Activated CD4-positive, alpha-beta T cell treated with anti-CD3 and anti-CD28 coated beads, Interleukin-2, amount 50 U/mL, for 1 hour (primary cell): ENCODE measurements at places on chromosomes 2 and 18.
A peak's percentile ranks its signal among the peaks of the same experiment; 100 is the strongest.

- no peak for DNase-seq
Observed at GRCh38 chr18:3458378-3458777, 8.4 kb downstream of the TGIF1 start.

GRCh38 chr2:61158356-61158955 lies 3.5 kb upstream of the C2orf74 start:
- DNase-seq = no peak

DNA sequence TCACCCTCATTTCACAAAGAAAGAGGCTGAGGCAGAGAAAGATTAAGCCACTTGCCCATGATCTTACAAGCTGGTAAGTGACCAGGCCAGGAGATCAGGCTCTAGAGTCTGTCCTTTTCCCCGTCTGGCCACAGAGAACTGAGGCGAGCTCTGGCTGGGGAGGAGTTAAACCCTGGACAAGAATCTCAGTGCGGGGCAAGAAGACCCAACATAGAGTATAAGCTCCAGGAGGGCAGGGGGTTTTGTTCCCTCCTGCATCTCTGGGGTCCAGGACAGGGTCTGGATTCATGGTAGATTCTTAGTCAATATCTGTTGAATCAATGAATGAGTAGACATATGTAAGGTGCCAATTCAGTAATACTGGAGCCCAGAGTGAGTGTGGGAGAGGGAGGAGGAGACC lies 12.9 kb upstream of the INPP5D start:
- DNase-seq = no peak

DNA sequence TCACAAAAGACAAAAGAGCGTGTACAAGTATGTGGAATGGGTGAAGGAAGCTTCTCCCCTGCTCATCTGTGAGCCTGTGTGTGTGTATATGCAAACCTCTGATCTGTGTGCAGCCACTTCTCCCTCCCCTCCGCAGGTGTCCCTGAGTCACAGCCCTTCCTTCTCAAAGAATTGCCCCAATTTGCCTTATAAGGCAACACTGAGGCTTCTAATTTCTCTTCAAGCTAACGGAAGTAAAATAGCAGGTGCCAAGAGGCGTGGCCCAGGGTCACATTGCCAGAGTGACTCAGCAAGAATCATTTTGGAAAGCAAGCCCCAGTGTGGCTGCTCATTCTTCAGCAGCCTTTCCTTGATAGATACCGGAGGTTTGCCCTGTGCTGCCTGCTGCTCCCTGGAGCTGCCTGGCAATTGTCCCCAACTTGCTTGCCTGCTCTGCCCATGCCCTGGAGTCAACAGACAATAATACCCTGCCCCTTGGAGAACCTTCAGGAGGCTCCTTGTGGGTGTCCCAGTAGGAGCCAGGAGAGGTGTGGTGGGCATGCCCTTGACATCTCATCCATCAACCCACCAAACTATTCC lies 37.3 kb upstream of the BMP10 start:
- DNase-seq = peak; percentile 77

DNA sequence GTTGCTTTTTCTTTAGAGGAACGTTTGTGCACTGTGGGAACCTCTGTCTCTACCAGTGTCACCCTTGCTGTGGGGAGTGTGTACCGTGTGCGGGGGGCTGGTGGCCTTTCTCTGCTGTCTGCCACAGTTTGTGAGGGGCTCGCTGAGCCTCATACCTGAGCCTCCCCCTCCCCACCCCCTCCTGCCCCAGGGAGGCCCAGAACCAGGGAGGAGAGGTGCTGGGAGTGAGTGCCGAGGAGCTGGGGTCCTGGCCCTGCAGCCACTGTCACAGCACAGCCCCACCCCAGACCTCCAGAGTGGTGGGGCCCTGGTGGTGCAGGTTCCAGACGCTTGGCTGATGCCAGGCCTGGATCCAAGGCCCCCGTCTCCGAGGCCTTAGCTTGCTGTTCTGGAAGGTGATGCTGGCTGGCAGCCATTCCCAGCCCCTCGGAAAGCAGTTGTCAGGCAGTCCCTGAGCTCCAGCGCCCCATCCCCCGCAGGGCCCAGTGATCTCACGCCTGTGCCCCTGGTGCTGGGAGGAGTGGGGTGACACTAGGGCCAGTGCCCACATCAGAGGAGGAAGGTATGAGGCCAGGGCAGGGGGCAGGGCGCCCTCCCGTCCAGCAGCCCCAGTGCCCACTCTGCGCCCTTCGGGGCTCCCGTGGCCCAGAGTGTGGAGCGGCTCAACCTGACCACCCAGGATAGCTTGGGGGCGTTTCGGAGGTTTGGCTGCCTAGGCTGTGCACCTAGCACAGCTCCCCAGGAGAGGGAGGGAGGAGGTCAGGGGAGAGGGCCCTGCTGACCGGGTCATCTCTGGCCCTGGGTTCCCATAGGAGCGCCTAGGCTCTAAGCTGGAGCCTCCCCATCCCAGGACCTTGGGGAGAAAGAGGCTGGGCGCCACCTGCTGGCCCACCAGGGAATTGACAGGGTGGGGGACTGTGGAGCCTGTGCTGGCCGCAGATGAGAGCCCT lies 53.0 kb upstream of the ALPP start:
- DNase-seq = peak; percentile 50

DNA sequence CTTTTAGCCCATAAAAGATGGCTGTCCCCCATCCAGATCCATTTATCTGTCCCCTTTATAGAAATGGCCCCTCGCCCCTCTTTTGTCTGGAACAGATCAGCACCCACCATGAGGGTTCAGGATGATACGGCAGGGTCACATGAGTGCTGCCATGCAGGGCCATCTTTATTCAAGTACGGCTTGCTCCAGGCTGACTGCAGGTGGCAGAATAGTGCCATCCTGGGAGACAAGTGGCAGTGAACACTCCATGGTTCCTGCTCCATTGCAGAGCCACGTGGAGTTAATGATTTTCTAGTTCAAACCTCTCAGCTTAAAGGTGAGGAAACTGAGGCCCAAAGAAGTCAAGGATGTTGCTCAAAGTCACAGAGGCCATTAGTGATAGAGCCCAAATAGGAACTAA lies 180.6 kb downstream of the CLIP4 start:
- DNase-seq = no peak

- no peak for DNase-seq
Observed at GRCh38 chr2:97704989-97705388, 8.4 kb upstream of the ZAP70 start.
